ENCODE measurements at places on chromosomes 7 and 10.
A peak's percentile ranks its signal among the peaks of the same experiment; 100 is the strongest.

DNA sequence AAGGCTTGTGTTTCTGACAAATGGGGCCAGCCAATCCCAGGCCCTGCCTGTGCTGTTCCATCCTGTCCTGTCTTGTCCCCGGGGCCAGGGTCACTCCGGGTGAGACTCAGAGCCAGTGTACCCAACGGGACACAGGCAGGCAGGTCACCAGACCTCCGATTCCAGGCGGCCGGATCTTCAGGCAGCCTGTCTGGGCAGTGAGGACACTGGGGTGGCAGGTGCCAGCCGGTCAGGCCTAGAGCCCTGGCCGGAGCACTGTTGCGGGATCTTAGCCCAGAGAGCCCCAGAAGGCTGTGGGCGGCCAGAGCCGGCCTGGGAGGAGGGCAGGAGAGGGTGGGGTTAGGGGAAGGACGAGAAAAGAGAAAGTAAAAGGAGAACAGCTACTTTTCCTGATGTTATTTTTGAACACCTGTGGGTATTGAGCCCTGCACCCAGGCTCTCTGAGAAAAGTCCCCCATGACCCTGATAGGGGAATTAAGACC lies 134.3 kb upstream of the TNRC18 start:
- H3K36me3 ChIP-seq = peaks cover 3% of the 10 kb centered on the region
- peak overlapping the region; percentile 91 for H3K27ac ChIP-seq
- peak overlapping the region; percentile 83 for H3K4me3 ChIP-seq
- H3K27me3 ChIP-seq = peaks cover 54% of the 10 kb centered on the region
- peaks cover 62% of the 10 kb centered on the region for H3K4me1 ChIP-seq

- peak overlapping the region; percentile 99 for H3K27ac ChIP-seq
- peaks cover 39% of the 10 kb centered on the region for H3K4me1 ChIP-seq
- no peak for DNase-seq
- no peaks in the 10 kb centered on the region for H3K27me3 ChIP-seq
- H3K4me3 ChIP-seq = peak overlapping the region; percentile 95
Measured at GRCh38 chr7:90347759-90348158, 1.2 kb downstream of the GTPBP10 start.

DNA sequence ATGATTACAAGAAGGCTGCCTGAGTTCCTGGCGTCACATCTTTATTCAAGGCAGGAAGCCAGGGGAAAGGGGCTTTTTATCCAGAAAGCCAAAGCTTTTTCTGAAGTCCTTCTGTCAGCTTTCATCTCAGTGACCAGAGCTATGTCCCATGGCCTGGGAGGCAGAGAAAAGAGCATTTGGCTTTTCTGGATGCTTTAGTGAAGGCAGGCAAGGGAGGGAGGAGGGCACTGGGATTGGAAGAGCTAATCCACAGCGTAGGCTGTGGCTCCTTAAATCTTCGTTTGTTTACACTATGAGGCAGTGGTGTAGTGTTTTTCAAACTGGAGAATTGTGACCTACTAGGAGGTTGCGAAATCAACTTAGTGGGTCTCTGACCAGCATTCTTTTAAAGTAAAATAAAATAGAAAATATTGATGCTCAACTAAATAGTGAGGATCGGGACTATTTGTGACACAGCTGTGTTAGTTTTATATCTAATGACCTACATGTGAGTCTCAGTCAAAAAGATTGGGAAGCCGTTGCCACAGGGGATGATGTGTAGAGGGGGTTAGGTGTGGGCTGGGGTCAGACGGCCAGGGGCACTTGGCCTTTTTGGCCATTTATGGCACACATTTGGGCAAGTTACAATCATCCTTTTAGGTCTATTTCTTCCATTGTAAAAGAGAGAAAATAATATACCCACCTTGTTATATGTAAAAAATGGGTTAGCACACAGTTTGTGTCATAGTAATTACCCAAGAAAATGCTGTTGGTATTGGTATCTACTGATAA lies 14.1 kb downstream of the CRYGN start:
- no peak overlapping the region for H3K27ac ChIP-seq
- DNase-seq = no peak
- H3K4me1 ChIP-seq = peaks cover 32% of the 10 kb centered on the region

- no peaks in the 10 kb centered on the region for H3K4me1 ChIP-seq
- H3K36me3 ChIP-seq = no peaks in the 10 kb centered on the region
- H3K27ac ChIP-seq = no peak overlapping the region
- peaks cover 15% of the 10 kb centered on the region for H3K27me3 ChIP-seq
- no peak overlapping the region for H3K4me3 ChIP-seq
Measured at GRCh38 chr10:62502995-62503613, 128.9 kb downstream of the ZNF365 start.

DNA sequence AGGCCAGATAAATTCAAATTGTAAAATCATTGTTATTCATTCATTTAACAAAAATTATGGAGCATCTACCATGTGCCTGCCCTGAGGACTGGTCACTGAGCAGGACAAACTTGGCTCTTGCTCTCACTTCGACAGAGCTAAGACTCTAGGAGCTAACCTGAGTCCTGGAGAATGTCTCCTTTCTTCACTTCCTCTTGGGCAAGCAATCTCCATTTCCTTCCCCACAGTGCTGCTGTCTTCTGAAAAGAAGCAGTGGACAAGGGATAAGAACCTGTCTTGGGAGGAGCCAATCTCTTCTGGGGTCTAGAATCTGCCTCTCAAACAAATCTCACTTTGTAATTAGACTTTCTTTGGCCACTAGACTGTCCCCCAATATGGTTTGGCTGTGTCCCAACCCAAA lies 76.2 kb upstream of the PLXNA4 start:
- DNase-seq = no peak
- peaks cover 39% of the 10 kb centered on the region for H3K4me1 ChIP-seq
- no peaks in the 10 kb centered on the region for H3K27me3 ChIP-seq

- H3K27me3 ChIP-seq = no peaks in the 10 kb centered on the region
- H3K27ac ChIP-seq = no peak overlapping the region
- DNase-seq = no peak
- no peak overlapping the region for H3K4me3 ChIP-seq
- no peaks in the 10 kb centered on the region for H3K4me1 ChIP-seq
- H3K36me3 ChIP-seq = no peaks in the 10 kb centered on the region
Measured at GRCh38 chr7:85833066-85833465, 646.2 kb upstream of the SEMA3D start.

GRCh38 chr10:69880301-69881081 lies 78.8 kb downstream of the COL13A1 start:
- H3K27ac ChIP-seq = no peak overlapping the region
- H3K36me3 ChIP-seq = no peaks in the 10 kb centered on the region
- peaks cover 43% of the 10 kb centered on the region for H3K27me3 ChIP-seq

- H3K27me3 ChIP-seq = peaks cover 6% of the 10 kb centered on the region
- no peak overlapping the region for H3K27ac ChIP-seq
- H3K36me3 ChIP-seq = no peaks in the 10 kb centered on the region
- DNase-seq = no peak
- peaks cover 11% of the 10 kb centered on the region for H3K4me1 ChIP-seq
Measured at GRCh38 chr10:16909271-16909767, 92.1 kb upstream of the RSU1 start.

DNA sequence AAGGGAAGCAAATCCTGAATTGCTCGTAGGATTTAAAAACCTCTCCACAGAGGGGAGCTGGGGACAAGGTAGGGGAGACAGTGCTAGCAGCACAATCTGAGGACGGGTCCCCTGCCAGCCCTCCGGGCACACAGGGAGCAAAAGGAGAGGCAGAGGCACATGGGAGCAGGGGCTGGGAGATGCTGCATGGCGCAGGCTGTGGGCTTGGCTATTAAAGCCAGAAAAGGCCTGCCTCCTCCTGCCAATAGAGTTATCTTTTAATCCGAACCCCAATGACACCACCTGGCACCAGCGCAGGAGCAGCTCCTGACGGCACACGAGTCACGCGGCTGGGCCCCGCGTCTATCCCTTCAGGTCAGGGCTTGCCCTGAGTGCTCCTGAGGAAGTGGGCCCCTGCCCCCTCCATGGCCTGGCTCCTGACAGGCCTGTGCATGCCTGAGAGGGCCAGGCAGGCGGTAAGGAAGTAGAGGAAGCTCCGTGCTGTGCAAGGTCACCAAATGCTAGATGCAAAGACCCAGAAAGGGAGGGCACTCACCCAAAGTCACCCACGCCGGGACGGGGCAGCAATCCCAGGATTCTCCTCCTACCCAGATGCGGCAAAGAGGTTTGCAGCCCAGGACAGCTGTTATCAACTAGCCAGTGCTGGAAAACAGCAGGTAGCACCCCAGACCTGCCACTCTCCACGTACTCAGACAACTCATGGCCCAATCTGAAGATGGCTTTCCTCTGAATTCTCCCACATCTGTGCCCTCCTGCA lies 28.1 kb downstream of the DLG5 start:
- H3K4me3 ChIP-seq = no peak overlapping the region
- peaks cover 34% of the 10 kb centered on the region for H3K27me3 ChIP-seq
- no peaks in the 10 kb centered on the region for H3K36me3 ChIP-seq
- H3K4me1 ChIP-seq = no peaks in the 10 kb centered on the region
- no peak for DNase-seq

DNA sequence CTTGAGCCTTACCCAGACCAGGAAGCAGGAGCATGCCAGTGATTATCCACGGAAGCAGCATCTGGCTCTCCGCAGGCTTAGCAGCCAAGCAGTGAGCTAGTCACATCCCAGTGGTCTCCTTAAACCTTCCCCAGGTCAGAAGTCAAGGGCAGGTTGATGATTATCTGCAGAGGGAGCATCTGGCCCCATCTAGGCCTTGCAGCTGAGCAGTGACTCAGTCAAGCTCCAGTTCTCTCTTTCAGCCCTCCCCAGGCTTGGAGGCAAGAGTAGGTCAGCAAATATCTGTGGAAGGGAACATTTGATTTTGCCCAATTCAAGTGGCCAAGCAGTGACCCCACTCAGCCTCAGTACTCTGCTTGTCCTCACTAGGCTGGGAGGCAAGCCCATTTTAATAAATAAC lies 61.6 kb downstream of the ANKRD7 start:
- peaks cover 18% of the 10 kb centered on the region for H3K4me1 ChIP-seq
- DNase-seq = no peak
- H3K27me3 ChIP-seq = peaks cover 36% of the 10 kb centered on the region
- H3K27ac ChIP-seq = no peak overlapping the region
- peaks cover 5% of the 10 kb centered on the region for H3K36me3 ChIP-seq
- H3K4me3 ChIP-seq = no peak overlapping the region

- no peak overlapping the region for H3K27ac ChIP-seq
- no peaks in the 10 kb centered on the region for H3K4me1 ChIP-seq
- H3K4me3 ChIP-seq = no peak overlapping the region
Measured at GRCh38 chr10:76309741-76310587, 878.5 kb downstream of the LRMDA start.

DNA sequence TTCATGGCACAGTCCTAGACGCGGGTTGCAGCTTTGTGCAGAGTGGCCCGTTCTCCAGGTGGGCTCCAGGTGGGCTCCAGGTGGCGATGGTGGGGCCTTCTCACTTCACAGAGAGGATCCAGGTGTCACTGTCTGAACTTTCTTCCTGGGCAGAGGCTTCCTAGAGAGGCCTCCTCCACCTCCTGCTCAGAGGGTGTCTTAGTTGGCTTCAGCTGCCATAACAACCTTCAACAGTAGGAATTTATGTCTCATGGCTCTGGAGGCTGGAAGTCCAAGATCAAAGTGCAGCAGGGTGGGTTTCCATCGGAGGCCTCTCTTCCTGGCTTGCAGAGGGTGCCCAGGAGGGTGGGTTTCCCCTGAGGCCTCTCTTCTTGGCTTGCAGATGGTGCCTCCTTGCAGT lies 125.1 kb downstream of the GLRX3 start:
- H3K36me3 ChIP-seq = no peaks in the 10 kb centered on the region
- H3K4me3 ChIP-seq = no peak overlapping the region
- DNase-seq = no peak
- no peaks in the 10 kb centered on the region for H3K27me3 ChIP-seq
- H3K27ac ChIP-seq = no peak overlapping the region
- no peaks in the 10 kb centered on the region for H3K4me1 ChIP-seq

DNA sequence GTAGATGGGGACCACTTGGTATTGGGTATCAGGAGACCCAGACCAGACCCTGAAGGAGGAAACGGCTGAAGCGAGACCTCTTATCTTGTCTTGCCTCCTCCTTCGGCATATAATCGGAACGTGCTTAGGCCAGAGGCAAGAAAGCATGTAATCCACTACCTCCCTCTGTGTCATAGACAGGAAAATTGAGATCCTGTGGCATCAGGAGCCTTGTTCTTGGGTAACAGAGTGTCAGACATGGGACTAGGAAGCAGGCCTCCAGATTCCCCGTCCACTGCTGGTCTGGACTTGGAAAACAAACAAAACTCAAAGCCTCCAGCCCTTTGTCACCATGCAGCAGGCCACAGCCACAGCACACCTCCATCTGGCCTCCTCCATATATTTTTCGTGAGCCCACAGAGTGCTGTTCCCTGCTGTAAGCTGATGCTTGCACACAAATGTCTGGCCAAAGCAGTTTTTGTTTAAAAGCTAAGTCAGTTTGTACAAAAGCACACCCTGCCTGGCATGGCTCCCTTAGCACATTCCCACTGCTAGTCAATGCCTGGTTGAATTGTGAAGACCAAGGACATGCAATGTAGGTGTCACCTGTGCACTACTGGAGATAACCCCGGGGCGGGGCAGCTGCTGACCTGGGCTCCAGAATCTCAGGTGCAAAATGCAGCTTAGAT lies 510.9 kb downstream of the RPS24 start:
- no peak for DNase-seq
- H3K36me3 ChIP-seq = peaks cover 3% of the 10 kb centered on the region
- H3K27ac ChIP-seq = no peak overlapping the region
- H3K27me3 ChIP-seq = peaks cover 20% of the 10 kb centered on the region

DNA sequence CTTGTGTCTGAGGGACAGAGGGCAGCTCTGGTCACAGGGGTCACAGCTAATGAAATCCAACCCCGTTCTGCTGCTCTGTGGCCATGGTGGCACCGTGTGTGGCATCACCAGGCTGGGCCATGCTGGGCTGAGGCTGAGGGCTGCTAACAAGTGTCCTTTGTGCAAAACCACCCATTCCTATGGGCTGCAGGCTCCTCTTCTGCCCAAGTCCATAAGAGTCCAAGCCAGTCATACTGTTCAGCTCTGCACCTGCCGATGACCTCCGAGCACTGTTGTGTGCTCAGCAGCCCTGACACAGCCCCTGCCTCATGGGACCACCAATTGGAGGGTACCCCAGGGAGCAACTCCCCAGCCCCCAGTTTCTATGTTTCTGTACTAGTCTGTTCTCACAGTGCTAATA lies 133.1 kb downstream of the WDR11 start:
- peaks cover 9% of the 10 kb centered on the region for H3K4me1 ChIP-seq
- no peak for DNase-seq
- no peak overlapping the region for H3K27ac ChIP-seq
- H3K4me3 ChIP-seq = no peak overlapping the region
- no peaks in the 10 kb centered on the region for H3K36me3 ChIP-seq

- no peaks in the 10 kb centered on the region for H3K4me1 ChIP-seq
- no peaks in the 10 kb centered on the region for H3K36me3 ChIP-seq
- no peak overlapping the region for H3K27ac ChIP-seq
- H3K27me3 ChIP-seq = peaks cover 29% of the 10 kb centered on the region
Measured at GRCh38 chr7:131945313-131945911, 389.0 kb upstream of the PODXL start.

- H3K27ac ChIP-seq = no peak overlapping the region
- no peak for DNase-seq
- peaks cover 54% of the 10 kb centered on the region for H3K27me3 ChIP-seq
- no peak overlapping the region for H3K4me3 ChIP-seq
- peaks cover 4% of the 10 kb centered on the region for H3K36me3 ChIP-seq
Measured at GRCh38 chr10:11019724-11020547, 2.3 kb downstream of the CELF2 start.

All from activated naive CD4-positive, alpha-beta T cell treated with anti-CD3 and anti-CD28 coated beads, Interleukin-2, amount 10 ng/mL, durations not matched to agents 7 days and 5 days (primary cell).